ENCODE measurements at places on chromosomes 4 and X.

- DNase-seq, result no peak
These were observed 608.1 kb upstream of the AADAT start for GRCh38 chr4:170697845-170698244.

- peak; percentile 92 for DNase-seq
These were observed 514.2 kb upstream of the DIPK2B start for GRCh38 chrX:45714866-45715265.

DNA sequence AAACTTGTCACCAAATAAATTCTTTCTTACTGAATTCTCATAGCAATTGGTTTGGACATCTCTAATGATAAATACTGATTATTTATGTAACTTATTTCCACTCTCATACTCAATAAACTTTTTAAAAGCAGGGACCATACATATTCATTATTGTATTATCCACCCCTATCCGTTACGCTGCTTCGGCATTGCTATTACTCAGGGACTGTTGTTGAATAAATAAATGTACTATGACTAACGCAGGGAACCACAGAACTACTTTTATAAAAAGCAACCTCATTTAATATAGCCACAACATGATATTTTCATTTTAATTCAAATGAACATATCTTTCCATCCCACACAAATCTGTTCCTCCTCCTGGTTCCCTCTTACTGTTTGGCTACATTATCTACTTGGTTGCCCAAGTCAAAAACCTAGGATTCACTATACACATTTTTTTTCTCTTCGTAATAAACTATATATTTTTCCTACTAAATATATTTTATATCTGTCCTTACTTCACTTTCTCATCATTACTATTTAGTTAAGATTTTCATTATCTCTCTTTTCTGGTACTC lies 14.9 kb upstream of the ANKRD50 start:
- DNase-seq, result no peak

GRCh38 chr4:146124023-146124680 lies 51.4 kb upstream of the LSM6 start:
- no peak for DNase-seq

GRCh38 chrX:25810202-25810601 lies 327.9 kb upstream of the MAGEB18 start:
- peak; percentile 89 for DNase-seq

DNA sequence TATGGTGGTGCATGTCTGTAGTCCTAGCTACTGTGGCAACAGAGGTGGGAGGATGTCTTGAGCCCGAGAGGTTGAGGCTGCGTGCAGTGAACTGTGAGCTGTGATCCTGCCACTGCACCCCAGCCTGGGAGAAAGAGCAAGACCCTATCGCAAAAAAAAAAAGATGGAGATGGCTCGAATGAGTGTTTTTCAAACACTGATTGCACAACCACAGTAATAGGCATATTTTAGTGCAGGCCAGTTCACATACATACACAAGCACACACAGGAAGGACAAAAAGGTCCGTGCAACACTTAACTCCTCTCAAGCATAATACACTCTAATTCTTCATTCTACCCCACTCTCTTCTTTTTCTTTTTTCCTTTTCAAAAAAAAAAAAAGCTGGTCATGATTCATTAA lies 5.1 kb downstream of the EFHC2 start:
- DNase-seq, result no peak

GRCh38 chr4:53185869-53186585 lies 179.8 kb downstream of the SCFD2 start:
- no peak for DNase-seq

DNA sequence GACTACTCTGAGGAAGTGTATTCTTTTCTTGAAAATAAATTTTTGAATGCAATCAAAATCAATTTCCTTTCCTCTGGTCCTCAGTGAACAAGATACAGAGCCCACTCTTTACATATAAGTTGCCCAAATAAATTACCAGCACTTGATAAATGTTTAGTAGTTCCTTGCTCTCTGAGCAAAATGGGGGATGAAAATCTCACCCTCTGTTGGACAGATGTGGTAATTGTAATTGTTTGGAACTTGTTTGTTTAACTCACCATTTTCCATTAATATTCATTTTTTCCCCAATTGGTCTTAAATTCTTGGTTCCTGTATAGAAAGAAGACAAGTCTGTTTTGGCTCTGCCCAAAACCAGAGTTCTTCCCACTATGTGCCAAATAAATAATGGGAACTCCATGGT lies 146.3 kb downstream of the LDB2 start:
- DNase-seq, result no peak

- DNase-seq, result no peak
These were observed 366.7 kb upstream of the FAM241A start for GRCh38 chr4:111778543-111778942.

DNA sequence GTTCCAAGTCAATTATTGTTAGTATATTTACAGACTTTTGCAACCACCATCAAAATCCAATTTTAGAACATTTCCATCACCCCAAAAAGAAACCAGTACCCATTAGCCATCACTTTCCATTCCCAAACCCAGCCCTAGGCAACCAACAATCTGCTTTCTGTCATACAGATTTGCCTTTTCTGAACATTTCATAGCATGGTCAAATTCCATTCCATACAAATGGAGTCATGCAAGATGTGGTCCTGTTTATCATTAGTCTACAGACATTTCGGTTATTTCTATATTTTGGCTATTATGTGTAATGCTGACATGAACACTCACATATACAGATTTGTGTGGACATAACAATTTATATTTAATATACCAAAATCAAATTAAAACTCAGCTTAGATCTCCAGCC lies 508.7 kb downstream of the ZNF674 start:
- no peak for DNase-seq

DNA sequence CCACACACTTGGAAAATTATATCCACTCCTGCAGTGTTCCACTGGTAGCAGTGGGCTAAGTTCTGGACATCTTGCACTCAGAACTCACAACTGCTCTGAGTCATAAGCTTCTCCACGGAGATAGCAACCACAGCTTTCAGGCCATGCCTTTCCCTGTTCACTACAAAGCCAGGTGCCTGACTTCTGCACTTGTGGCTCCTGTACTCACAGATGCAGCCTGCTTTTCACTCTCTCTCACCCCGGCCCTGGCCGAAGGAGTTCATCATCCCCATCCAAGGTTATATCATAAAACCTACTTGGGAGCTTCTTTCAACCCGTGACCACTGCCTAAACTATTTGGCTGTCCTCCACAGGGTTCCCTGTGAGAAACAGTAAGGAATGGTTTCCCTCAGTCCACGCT lies 999.4 kb downstream of the GLUD2 start:
- no peak for DNase-seq

DNA sequence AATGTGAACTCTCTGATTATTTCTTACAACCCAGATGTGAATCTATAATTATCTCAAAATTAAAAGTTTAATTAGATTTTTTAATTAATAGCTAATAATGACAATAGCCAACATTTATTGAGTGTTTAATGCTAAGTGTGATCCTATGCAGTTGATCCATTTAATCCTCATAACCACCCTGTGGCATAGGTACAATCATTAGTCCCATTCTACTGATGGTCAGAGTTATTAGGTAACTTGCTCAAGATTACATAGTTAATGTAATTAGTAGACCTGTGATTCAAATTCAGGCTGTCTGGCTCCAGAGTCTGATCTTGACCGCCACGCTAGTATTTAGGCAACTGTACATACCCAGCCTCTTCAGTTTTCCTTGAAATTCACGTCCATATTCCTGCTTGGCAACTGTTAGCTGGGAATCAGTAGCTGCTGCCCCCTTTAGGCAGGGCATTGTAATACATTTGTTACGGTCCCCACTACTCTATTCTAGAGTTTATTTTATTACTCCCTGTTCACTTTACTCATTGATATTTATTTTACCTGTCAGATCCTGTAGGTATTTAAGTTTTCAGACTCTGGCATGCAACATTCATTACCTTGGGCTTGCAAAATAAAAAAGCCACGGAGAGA lies 20.6 kb upstream of the TEC start:
- peak; percentile 27 for DNase-seq

GRCh38 chrX:150959557-150959956 lies 23.6 kb upstream of the HMGB3 start:
- no peak for DNase-seq

DNA sequence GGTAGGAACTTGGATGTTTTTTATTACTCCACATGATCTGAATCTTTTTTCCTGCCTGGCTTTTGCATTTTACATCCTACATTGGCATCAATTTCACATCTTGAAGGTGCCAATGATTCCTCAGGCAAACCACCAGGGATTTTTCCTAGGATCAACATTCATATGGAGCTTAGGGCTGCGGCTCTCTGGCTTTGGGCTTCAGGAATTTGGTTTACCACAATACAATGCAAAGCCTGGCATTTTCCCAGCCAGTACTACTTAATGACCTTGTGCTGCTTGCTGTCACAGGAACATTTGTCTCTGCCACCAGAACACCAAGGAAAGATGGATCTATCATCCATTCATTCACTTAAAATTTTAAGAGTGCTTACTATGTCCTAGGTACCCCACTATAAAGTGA lies 180.7 kb downstream of the PDGFC start:
- DNase-seq, result peak; percentile 92

DNA sequence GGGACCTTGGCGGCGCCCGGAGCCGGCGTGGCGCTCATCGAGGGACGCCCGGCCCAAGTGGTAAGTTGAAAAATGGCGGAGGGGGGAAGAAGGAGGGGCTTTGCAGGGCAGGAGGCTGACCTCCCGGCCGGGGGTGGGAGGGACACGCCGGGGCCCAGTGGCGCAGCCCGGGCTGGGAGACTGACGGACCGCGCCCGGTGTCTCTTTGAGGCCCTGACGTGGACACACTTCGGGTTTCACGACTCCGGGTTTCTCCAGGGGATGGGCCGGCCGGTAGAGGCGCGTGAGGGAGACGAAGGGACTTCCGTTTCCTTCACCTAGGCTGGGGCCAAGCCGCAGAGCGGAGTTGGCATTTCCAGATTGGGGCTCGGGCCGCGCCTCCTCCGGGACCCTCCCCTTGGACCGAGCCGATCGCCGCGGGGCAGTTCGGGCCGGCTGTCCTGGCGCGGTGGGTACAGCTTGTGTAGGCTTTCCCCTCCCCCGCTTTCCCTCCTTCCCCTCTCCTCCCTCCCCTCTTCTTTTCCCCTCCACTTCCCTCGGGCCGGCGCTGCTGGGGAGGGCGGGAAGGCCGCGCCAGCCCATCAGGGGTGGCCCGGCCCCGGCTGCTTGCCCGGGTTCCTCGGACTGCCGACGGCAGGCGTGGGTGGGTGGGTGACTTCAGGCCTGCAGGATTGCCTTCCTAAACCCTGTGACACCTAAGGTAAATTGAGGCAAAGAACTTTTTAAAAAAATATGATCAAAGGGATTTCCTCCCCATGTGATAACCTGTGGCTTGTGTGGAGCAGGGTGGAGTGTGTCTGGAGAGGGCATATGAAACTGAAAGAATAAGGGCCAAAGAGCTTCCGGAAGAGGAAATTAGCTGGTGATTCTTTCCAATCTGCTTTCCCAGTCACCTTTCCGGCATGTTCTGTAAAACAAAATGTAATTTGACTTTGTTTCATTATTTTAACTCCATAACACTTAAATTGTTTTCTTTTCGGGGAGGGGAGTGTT lies at the start of gene XIAP:
Gene XIAP, plus strand, starts transcription at position 208 of the 993 bp plus-strand sequence. CDS start 25,610 bp downstream, outside the sequence.
- DNase-seq, result peak; percentile 58

GRCh38 chr4:156084373-156084772 lies 130.7 kb upstream of the CTSO start:
- DNase-seq, result no peak

DNA sequence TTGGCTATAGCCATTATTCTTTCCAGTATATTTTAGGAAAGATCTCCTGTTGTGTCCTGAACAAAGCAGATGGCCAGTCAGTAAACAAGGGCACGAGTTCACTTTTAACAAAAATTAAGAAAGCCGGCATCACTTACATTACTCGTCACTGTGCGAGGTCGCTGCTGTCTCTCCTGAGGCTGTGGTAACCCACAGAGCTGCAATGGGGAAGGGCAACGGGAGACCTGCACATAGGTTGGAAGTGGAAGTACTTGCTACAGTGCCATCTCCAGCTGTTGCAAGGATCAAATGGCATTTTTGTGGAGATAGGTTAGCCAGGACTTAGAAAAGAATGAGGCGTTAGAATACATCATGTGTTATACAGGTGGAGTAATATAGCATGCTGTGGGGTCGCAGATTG lies 132.2 kb downstream of the KLHL8 start:
- DNase-seq, result no peak

GRCh38 chr4:79403356-79403755 lies 4.7 kb downstream of the GK2 start:
- no peak for DNase-seq

GRCh38 chr4:155119006-155119405 lies 89.4 kb upstream of the NPY2R start:
- DNase-seq, result no peak

- no peak for DNase-seq
These were observed 832 bp downstream of the EGFL6 start for GRCh38 chrX:13570261-13570605.

DNA sequence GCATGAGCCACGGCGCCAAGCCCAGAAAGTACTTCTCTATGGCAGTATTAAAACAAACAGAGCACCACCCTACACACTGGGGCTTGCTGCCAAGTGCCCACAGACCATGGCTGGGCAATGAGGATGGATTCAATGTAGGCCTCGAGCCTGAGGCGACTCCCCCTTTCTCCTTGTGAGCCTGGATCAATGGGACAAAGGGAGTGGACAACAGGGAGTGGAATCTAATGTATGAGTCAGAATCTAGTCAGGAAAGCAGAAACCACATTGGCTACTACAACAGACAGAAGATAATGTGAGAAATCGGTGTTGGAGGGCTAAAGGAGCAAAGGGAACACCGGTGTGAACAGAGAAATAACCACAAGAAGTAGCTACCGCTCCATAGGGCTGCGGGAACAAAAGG lies 37.7 kb upstream of the OCIAD2 start:
- DNase-seq, result peak; percentile 79
